CD4-positive, alpha-beta T cell (primary cell): ENCODE measurements at places on chromosomes 5 and 9.

DNA sequence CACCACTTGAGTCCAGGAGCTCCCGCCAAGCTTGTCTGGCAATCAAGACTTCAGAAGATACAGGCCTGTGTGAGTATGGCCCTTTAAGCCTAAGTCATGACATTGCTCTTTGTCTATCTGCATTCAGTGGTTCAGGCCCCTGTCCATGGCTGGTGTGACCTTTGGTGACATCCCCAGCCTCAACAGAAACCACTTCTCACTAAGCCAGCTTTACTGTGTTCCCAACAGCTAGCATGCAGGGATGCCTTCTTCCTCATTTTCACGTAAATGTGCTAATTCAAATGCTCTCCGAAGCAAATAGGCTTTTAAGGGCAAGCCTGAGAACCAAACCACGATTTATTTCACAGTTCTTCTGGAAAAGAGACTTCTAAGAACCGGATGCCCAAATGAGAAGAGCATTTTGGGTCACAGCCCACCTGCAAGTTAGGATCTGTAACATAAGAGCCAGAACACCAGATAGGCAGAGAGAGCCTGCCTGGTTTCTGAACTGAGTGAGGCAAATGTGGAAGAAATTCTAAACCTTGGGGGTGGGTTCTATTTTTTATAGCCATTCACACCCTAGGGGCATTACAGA, 14.9 kb downstream of the CD180 start:
- no peak for DNase-seq

DNA sequence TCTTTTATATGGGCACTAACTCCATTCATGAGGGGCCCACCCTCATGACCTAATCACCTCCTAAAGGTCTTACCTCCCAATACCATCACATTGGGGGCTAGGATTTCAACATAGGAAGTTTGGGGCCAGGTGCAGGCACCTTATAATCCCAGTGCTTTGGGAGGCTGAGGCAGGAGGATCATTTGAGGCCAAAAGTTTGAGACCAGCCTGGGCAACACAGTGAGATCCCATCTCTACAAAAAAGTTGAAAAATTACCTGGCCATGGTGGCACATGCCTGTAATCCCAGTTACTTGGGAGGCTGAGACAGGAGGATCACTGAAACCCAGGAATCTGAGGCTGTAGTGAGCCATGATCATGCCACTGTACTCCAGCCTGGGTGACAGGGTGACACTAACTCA, 76.7 kb downstream of the MYO10 start:
- no peak for DNase-seq

DNA sequence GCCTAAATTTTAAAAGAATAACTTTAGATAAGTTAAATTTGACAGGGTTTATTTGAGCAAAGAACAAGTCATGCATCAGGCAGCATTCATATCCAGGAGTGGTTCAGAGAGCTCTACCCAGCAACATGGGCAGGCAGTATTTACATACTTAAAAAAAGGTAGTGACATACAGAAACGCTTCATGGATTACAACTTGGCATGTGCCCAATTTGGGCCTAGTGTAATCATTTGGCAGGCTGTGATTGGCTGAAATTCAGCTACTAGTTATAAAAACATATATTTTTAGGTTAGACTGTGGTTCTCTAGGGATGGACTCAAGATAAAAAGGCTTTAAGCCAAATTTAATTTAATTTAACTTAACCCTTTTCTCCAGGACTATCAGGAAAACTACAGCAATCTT, 374.0 kb upstream of the ADAMTS16 start:
- DNase-seq = no peak

DNA sequence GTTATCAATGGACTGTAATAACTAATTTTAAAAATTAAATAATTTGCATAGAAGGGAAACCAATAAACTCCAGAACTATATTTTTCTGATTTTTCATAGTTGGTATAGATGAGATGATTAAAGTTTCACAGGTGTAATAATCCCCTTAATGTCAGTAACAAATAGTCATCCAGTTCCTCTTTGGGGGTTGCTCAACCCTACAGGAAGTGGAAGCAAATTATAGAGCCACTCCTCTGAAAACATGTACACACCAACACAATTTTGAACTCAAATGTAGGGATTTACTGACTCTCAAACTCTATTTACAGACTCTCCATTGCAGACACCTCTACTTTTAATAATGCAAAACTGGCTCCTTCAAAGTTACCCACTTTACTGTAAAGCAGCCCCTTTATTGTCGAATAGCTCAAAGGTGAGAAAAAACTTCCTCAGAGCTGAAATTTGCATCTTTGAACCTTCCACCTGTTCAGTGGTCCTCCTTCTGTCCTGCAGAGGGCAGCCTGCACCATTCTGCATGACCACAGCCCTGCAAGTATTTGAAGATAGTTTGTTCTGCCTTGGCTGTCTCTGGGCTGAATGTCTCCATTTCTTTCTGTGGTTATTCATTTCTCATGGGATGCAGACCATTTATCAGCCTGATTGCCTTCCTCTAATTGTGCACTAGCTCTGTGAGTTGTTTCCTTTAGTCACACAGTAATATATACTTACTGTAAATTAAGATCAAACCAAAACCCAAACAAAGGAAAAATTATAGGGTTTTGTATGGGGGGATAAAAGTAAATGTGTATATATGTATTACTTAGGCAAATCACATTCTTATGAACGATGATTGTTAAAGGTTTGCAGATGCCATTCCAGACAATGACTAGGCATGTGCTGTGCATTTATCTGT, 383.2 kb upstream of the SGCD start:
- DNase-seq = no peak

DNA sequence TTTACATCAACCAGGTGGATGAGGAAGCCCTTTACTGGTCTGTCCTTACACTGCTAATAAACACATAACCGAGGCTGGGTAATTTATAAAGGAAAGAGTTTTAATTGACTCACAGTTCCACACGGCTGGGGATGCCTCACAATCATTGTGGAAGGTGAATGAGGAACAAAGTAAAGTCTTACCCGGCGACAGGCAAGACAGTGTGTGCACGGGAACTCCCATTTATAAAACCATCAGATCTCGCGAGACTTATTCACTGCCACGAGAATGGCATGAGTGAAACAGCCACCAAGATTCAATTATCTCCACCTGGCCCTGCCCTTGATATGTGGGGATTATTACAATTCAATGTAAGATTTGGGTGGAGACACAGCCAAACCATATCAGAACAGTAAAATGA, 67.3 kb upstream of the GRAMD2B start:
- no peak for DNase-seq

DNA sequence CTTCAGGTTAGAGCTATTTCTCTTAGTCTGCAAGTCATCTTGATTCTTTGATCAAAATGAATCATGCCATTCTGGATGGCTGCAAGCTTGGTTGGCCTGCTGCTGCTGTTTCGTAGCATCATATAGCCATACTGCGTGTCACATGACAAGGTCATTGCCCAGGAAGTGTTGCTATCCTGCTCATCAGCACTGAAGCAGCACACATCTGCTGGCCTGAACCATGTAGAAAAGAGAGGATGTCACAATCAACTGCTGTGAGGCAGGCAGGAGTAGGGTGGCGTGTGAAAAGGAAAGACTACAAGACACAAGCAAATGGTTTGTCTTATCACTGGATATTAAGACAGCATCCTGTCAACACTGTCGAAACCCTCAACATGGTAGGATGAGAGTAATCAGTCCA, 376.7 kb upstream of the RORB start:
- DNase-seq = no peak

- no peak for DNase-seq
These were observed 2.9 kb downstream of the KLHL3 start for GRCh38 chr5:137733006-137733405.

DNA sequence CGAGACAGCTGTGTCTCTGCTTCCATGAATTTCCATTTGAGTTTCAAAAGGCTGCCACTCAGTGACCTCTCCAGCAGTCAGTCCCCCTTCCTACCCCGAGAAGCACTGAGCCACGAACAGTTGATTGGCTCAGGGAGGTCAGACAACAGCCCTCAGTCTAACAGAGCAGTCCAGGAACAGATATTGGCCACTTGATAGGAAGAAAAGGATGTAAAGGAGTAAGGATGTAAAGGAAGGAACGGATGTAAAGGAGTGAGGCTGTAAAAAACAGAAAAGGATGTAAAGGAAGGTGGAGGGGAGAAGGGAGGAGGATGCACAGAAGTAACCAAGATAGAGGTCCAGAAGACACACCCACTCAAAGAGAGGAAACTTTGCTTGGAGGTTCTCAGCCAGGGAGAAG, 3.2 kb upstream of the NR4A3 start:
- DNase-seq = no peak

- no peak for DNase-seq
These were observed 9.6 kb downstream of the EFNA5 start for GRCh38 chr5:107661038-107661649.

DNA sequence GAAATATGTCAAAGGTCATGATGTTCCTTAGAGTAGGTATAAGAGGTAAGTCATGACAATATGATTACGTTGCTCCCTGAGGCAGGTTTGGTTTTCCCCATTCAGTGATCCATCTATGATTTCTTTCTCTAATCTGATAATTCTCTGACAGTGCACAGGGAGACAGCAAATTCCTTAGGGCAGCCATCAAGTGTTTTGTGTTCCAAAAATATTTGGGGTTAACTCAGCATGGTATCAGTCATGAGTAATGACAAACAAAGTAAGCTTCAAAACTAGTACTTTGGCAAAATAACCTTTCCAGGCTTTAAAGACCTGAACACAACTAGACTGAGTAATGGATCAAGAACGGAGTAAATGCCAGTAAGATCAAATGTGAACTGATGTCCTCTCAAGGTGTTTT, 55.3 kb upstream of the SPATA31E1 start:
- DNase-seq = no peak

DNA sequence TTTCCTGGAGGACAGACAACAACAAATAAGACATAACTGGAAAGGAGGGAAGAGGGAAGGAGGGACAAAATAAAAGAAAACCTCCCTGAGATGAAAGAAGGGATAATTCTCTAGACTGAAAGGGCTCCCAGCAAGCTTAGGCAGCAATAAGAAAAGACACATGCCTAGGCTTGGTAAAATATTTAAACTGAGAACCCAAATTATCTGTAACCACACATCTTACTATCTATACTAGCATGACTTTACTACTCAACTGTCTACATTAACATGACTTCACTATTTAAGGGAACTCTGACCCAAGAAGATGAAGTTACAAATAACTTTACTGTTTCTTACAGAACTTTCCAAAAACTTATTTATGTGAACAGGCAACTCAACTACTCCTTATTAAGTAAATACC, 95.9 kb downstream of the EPB41L4A start:
- no peak for DNase-seq

DNA sequence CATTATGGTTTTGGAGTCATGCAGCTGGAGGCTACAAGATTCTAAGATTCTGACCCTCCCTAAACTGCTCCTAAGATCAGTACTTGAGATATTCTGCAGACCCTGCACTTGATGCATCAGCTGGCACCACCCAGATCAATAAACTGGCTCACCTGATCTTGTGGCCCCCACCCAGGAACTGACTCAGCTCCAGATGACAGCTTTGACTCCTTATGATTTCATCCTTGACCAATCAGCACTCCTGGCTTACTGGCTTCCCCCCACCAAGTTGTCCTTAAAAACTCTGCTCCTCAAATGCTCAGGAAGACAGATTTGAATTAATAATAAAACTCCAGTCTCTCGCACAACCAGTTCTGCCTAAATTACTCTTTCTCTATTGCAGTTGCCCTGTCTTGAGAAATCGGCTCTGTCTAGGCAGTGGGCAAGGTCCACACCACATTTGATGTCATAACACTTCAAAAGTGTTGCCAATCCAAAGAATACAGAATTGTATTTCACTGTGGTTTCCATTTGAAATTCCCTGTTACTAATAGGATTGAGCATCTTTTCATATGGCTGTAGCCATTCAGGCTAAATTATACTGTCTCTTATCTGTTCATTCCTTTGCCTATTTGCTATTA, 14.8 kb upstream of the SLC30A5 start:
- no peak for DNase-seq

DNA sequence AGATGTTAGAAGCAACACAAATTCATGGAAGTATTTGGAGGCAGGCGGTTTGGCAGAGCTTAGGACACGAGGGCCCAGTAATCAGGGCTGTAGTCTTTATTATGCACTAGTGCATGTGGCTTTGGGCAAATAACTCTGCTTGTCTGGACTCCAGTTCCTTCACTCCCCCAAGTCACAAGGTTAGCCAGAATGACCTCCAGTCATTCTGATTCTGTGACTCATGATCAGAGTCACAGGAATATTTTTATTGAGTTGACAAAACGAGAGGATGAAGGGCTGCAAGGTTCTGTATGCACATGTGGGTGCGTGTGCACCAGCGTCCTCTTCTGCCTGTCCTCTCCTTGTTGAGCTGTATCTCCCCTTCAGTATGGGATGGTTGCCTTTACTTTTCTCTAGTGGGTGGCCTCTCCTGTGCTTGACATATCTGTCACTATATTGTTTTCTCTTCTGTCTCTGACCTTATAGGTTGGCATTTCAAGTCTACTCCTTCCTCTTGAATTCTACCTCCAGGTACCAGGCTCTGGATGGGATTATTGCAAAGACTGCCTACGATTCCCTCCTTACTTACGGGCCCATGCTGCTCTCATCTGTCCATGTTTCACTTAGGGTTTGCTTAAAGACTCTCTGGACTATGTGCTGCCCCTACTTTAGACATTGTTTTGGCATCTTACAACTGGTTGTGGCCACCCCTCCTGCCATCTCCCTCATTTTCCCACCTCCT, 94.6 kb downstream of the KDM4C start:
- DNase-seq = no peak

DNA sequence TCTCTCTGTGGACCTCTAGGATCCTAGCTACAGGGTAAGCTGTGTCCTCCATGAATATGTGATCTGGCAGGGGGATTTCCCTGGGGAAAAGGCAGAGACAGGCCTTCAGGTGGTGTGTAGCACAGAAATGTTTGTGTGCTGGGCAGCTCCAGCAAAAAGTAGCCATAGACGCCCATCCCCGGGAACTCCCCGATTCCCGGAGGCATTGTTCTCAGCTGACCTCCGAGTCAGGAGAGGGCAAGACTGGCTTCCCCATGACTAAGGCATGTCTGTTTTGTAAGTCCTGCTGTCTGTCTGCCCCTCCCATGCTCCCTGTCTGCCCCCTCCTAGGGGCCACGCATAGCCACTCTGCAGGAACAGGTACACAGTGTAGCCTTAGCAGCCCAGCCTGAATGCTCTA, 834.5 kb downstream of the PTPRD start:
- no peak for DNase-seq

GRCh38 chr9:121354141-121354540, 15.9 kb downstream of the STOM start:
- DNase-seq = no peak

- DNase-seq = no peak
These were observed 34.6 kb downstream of the GADD45G start for GRCh38 chr9:89639367-89639795.

- no peak for DNase-seq
These were observed 62.5 kb downstream of the CSNK1A1 start for GRCh38 chr5:149488645-149489306.

GRCh38 chr5:54309691-54310432, 511 bp downstream of the ARL15 start:
- DNase-seq = no peak

DNA sequence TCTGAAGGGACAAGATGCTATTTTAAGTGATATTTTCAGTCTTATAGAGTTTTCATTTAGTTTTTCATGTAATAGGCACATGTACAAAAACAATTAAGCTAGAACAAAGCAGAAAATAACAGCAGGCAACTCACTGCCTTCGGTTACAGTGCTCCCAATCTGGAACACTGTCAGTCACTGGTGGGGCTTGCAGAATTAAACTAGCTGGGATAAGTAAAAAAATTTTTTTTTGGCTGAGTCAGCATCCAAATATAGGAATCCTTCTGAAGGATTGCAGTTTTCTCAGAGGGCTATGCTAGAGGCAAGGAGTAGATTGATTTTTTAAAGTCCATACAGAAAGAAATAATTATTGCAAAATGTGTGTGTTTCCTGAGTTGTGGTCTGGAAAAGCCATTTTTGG, 250.2 kb upstream of the RFX3 start:
- DNase-seq = no peak

GRCh38 chr5:146944764-146945616, 66.4 kb upstream of the PPP2R2B start:
- DNase-seq = no peak
